Stimulated activated CD4-positive, alpha-beta T cell treated with anti-CD3 and anti-CD28 coated beads, Interleukin-4, amount 100 ng/mL, for 24 hours (primary cell): ENCODE measurements at places on chromosomes 3 and 15.

GRCh38 chr3:38479431-38480092, 16.6 kb upstream of the EXOG start:
- peak; percentile 48 for DNase-seq

DNA sequence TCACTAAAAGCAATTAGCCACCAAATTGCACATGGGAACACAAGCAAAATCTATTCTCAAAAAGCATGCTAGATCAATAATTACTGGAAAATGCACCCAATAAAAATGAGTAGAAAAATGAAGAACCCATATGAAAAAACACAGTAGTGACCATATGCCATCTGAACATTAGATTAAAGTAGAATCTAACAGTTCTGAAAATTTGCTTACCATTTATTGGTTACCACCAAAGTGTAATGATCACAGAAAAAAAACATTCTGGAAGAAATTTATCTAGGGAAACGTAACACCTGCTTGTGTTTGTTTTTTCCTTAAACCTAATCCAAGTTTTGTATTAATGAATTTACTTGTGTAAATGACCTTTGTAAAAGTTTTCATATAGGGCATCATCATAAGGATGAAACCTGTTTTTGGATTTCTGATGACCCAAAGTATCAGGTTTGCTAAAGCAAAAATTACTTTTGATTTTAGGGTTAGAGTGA, 37.6 kb upstream of the AADAC start:
- no peak for DNase-seq

DNA sequence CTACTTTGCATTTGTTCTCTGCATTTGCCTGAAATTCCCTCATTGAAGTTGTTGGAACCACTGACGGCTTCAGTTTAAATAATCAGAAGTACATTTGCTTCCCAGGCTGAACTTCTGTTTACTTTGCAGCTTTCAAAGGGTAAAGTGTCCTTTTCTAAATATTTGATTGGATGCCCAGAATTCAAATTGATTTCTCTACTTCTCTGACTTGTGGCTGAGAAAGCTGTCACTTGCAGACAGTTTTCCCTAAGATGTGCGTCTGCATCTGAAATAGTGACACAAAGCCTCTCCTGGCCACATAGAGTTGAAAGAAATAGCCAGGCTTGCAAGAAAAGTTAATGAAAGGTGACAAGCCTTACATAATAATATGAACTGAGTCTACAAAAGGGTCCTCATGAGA, 299.6 kb downstream of the THSD4 start:
- DNase-seq: no peak

GRCh38 chr15:31465083-31465955, 138.7 kb downstream of the KLF13 start:
- DNase-seq: no peak

GRCh38 chr3:35383719-35384555, 255.4 kb upstream of the ARPP21 start:
- DNase-seq: no peak

DNA sequence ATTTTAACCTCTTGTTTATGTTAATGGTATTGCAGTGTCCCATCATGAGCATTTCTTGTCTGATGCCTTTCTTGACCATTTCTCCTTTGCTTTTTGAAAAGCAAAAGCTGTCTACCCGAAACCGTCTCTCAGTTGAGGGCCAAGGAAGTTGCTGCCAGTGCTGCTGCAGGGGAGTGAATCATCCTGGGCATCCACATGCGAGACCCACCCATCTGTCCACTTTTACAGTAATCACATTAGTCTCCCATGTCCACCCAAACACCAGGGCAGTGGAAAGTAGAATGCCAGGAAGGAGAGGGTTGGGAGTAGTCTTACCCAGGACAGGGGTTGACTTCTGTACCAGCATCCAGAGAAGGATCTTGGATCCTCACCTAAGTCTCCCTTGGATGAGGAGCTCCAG, 48.6 kb upstream of the TEX264 start:
- no peak for DNase-seq

DNA sequence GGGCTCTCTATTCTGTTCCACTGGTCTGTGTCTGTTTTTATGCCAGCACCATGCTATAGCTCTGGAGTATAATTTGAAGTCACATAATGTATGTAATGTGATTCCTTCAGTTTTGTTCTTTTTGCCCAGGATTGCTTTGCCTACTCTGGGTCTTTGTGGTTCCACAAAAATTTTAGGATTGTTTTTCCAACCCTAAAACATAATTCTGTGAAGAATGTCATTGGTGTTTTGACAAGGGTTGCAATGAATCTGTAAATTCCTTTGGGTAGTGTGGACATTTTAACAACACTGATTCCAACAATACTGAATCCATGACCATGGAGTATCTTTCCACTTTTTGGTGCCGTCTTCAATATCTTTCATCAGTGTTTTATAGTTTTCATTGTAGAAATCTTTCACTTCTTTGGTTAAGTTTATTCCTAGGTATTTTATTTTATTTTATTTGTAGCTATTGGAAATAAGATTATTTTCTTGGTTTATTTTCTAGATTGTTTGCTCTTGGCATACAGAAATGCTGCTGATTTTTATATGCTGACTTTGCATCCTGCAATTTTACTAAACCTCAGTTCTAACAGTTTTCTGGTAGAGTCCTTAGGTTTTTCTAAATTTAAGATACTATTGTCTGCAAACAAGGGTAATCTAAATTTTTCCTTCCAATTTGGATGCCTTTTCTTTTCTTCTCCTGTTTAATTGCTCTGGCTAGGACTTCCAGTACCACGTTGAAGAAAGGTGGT, 29.7 kb downstream of the TJP1 start:
- no peak for DNase-seq
